NCI-H1694 treated with DMSO at 0.1 percent for 48 hours (cell line): ENCODE measurements at places on chromosomes 1 and 21.

DNA sequence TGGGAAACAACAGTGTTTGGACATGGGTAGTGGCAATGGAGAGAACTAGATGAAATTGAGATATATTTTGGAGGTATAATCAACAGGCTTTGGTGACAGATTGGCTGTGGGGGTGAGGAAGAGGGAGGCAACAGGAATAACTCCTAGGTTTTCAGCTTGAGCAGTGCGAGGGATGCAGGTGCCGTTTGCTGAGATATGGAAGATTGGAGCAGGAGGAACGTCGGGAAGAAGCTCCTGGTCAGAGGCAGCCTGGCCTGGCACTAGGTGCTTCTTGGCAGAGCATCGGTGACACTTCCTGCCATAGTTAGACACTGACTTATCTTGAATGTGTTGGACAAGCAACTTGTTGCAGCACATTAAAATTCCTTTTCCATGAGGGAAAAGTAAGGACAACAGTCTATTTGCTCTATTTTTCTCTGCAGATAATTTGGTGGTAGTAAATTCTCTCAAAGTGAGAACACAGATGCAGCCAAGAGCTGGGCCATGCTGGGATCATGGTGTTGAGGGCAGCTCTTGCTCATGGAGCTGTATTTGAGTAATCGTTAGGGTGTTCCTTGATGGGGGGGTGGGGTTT lies 21.5 kb upstream of the MYSM1 start:
- DNase-seq: no peak

DNA sequence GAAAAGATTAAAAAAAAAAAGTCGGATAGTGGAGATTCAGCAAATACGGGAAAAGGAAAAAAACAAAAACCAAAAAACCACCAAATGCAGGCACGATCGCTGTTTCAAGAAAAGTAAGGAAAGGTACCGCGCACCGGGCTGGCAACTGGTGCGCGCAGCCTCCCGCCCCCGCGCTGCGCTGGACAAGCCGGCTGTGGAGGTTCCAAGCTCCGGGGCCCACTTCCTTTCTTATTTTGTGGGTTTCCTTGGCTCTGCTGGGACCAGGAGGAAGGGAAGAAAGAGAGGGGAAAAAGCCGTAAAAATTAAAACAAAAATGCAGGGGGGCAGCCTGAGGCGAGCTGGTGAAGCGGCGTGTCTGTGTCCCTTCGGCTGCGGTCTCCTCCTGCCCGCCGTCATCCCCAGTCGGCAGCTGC lies 233 bp downstream of the ADAMTS5 start:
- DNase-seq: no peak

GRCh38 chr1:68409426-68409825 lies 40.3 kb downstream of the RPE65 start:
- no peak for DNase-seq

DNA sequence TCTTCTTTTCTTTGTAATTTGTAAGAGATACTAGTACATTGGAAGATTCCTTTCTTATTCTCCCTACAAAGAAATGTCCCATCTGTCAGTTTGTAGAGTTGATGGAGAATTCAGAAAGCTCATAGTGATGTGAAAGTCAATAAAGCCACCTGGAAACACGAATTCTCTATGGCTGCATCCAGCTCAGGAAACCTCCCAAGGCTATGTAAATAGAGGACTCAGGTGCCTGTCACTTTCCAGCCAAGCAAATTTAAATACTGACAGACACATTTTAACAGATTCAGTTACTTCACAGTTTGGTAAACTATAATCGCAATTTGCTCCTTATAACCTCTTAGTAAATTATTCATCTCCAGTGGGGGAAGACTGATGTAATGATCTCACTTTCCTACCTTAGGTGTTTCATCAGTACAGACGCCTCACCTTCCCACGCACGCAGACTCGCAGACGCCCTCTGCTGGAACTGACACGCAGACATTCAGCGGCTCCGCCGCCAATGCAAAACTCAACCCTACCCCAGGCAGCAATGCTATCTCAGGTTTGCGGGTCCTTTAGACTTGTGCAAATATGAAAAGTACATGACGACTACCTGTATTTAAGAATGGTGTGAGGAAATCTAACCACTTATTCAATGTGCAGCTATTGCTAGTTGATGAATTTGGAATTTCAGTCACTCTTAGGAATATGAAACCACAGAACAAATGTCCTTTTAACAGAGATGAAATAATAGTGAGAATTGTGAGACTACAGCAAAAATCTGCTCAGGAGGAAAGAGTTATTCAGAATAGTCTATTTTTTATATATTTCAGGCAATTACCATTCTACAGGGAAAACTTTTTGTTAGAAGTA lies 60.6 kb downstream of the PTPRC start:
- DNase-seq: no peak

GRCh38 chr21:33403786-33404585 lies 773 bp downstream of the IFNGR2 start:
- DNase-seq: peak; percentile 30

GRCh38 chr21:27359141-27359540 lies 392.3 kb upstream of the ADAMTS5 start:
- DNase-seq: no peak

DNA sequence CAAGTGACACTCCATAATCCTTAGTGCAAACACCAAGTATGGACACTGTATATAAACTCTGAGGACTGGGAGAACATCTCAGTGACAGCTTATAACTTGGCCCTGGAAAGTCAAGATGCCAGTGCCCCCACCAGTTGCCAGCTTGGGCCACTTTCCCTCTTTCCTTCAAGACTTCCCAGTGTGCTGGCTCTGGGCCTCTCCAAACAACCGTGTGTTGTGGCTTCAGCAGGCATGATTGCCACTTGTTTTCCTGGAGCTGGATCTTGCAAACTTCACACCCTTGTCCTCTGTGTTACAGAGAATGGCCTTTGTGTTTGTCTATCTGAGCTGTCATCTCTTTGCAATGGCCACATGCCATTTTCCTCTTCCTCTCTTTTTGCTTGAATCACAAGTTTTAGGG lies 37.0 kb downstream of the CCDC185 start:
- DNase-seq: no peak

- DNase-seq: no peak
Observed at GRCh38 chr1:92118826-92119225, 38.7 kb downstream of the BTBD8 start.

GRCh38 chr1:172288581-172288980 lies 131.9 kb upstream of the C1orf105 start:
- no peak for DNase-seq

GRCh38 chr21:46181953-46182547 lies 2.2 kb downstream of the SPATC1L start:
- no peak for DNase-seq

GRCh38 chr1:71054281-71054731 lies 6.7 kb upstream of the PTGER3 start:
- no peak for DNase-seq

DNA sequence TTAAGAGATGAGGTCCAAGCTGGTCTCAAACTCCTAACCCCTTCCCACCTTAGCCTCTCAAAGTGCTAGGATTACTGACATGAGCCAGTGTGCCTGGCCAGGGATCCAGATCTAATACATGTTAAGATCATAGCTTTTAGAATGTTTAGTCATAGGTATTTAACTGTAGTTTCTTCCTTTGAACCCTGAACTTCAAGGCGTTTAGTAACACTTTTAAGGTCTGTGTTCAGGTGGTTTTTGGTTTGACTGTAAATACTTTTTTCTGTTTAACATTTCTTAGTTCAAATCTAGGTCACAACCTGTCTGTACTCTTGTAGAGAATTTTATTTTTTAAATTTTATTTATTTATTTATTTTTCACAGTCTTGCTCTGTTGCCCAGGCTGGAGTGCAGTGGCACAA lies 28.1 kb downstream of the RAP1A start:
- DNase-seq: no peak

GRCh38 chr1:66333466-66334199 lies 200.3 kb upstream of the SGIP1 start:
- no peak for DNase-seq

DNA sequence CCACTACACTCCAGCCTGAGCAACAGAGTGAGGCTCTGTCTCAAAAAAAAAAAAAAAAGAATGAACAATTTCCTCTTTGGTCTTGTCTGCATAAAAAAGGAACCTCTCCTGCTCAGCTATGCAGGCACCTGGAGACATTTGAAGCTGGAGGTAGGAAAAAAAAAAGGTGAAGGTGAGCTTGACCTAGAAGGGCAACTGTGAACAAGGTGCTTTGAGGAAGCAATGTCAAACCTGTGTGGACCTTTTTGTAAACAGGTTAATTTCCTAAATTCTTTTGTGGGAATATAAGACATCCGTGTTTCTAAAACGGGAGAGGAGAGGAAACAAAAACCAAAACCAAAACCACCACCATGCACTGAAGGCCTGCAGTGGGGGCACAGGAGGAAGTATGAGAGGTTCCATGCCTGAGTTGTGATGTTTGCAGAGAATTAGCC lies 77.5 kb downstream of the SLC45A1 start:
- no peak for DNase-seq

- DNase-seq: peak; percentile 68
Observed at GRCh38 chr1:76868154-76868882, 1.0 kb downstream of the ST6GALNAC5 start.

- peak; percentile 19 for DNase-seq
Observed at GRCh38 chr21:45880097-45881068, 101.2 kb upstream of the COL6A1 start.

GRCh38 chr1:202241376-202242079 lies 47.9 kb downstream of the LGR6 start:
- no peak for DNase-seq

DNA sequence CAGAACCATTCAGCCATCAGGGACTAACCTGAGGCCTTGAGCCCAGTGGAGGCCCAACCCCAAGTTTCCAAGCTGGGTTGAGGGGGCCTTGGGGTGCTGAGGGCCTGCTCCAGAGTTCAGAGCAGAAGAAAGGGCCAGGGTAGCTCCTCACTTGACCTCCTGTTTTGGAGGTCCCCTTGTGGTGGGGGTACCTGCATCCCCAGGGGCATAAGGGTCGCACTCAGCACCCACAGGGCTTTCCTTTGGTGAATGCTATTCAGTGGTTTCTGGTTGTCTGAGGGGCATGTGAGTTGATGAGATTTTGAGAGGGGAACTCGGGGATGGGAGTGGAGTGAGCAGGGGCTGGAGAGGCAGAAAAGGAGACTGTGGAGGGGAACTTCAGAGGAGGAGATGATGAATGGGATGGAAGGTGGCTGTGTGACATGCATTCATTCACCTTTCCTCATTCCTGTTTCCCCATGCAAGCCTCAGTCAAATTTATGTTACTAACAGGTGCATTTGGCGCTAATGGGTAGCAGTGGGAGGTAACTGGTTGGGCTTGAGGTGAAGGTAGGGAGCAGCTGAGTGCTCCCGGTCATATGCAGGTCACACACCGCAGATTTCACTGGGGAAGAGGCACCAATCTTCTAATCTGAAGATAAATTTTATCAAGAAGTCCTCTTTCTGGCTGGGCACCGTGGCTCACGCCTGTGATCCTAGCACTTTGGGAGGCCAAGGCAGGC lies 50.4 kb downstream of the TEX35 start:
- no peak for DNase-seq

GRCh38 chr1:6889875-6890480 lies 104.7 kb downstream of the CAMTA1 start:
- DNase-seq: peak; percentile 2

DNA sequence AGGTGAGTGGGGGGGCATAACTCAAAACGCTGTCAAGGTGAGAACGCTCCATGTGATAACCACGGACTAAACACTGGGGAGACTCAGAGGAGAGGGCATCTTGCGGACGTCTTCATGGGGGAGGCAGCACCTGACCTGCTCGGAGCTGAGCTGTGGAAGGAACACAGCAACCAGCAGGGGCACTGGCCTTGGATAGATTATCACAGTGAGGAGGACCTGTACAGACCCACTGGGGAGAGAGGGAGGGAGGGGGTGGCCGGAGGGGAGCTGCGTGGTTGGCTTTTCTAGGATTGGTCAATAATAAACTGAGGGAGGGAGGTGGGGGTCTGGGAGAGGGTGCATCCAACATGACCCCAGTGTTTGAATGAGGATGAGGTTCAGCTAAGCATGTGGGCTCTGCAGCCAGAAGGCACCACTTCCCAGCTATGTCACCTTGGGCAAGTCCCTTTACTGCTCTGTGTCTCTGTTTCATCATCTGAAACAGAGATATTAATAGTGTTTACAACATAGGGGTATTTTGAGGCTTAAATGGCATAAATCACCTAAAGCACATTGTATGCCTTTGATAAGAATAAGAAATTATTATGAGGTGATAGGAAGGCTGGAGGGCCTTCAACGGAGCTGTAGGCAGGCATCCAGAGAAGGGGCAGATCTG lies 123.3 kb downstream of the GRIK3 start:
- no peak for DNase-seq

- no peak for DNase-seq
Observed at GRCh38 chr1:40838045-40838979, 23.9 kb downstream of the CITED4 start.

- DNase-seq: no peak
Observed at GRCh38 chr1:230011333-230012092, 55.5 kb upstream of the GALNT2 start.

- DNase-seq: no peak
Observed at GRCh38 chr1:166905900-166906299, 29.8 kb upstream of the TADA1 start.
